Endothelial cell (in vitro differentiated cells): ENCODE measurements at places on chromosomes 12 and 14. TPM values are rescaled to one million over a fixed set of nuclear protein-coding genes. Genes with fewer than 3 reads are reported as not detected.

GRCh38 chr12:9793779-9794395, 33.2 kb upstream of the CD69 start:
- peaks cover 3% of the 10 kb centered on the region for H3K4me1 ChIP-seq
- H3K27ac ChIP-seq: no peak overlapping the region
- H3K4me3 ChIP-seq: no peak overlapping the region
- no peaks in the 10 kb centered on the region for H3K36me3 ChIP-seq

GRCh38 chr14:36173161-36173560, 3.4 kb downstream of the PTCSC3 start:
- no peaks in the 10 kb centered on the region for H3K4me1 ChIP-seq
- H3K27ac ChIP-seq: no peak overlapping the region
- no peaks in the 10 kb centered on the region for H3K36me3 ChIP-seq
- no peaks in the 10 kb centered on the region for H3K27me3 ChIP-seq

Gene TNFAIP2
- 163 TPM for total RNA-seq

Gene KTN1
- total RNA-seq: 220 TPM

GRCh38 chr14:51206462-51206861, 33.6 kb upstream of the TMX1 start:
- H3K27ac ChIP-seq: no peak overlapping the region
- no peak overlapping the region for H3K4me3 ChIP-seq
- H3K4me1 ChIP-seq: peaks cover 4% of the 10 kb centered on the region

- H3K36me3 ChIP-seq: peaks cover 28% of the 10 kb centered on the region
- peaks cover 31% of the 10 kb centered on the region for H3K4me1 ChIP-seq
- peaks cover 10% of the 10 kb centered on the region for H3K27me3 ChIP-seq
- no peak overlapping the region for H3K27ac ChIP-seq
Measured at GRCh38 chr12:3228552-3228951, 151.4 kb downstream of the TSPAN9 start.

Gene YBX3
- 494 TPM for total RNA-seq

- H3K27ac ChIP-seq: peak overlapping the region; percentile 84
- H3K27me3 ChIP-seq: peaks cover 13% of the 10 kb centered on the region
- peak overlapping the region; percentile 97 for H3K4me3 ChIP-seq
- peaks cover 24% of the 10 kb centered on the region for H3K36me3 ChIP-seq
- peaks cover 20% of the 10 kb centered on the region for H3K4me1 ChIP-seq
Measured at GRCh38 chr12:123267991-123268843, 3.4 kb downstream of the CDK2AP1 start.

DNA sequence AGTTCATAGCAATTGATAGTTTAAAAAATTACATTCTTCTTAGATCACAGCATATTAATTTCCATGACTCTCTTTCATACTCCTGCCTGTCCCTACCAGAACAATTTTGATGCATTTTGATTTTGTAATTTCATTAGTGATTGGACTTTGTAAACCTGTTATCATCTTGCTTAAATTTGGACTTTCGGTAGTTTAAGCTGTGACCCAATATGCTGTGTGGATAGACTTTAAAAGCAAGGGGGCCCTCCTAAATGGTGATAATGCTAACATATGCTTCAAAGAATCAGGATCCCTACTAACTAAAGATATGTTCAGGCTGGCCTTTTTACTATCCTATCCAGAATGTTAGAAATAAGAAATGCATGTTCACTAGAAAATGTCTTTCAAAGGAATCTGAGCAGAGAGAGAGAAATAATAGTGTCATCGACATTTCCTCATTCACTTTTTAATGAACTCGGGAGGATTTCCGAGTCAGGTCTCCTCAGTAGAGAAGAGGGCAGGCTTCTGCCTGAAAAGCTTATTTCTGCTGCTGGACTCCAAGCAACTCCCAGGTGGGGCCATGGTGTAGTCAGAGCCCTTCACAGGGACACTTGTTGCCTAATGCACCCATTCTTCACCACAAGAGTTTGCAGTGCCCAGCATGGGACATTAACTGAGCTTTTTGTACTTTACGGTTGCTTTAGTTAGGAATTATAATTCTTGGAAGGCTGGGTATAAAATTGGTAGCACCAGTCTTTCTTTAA, 16.7 kb downstream of the SLC38A4 start:
- no peak for DNase-seq
- H3K4me3 ChIP-seq: no peak overlapping the region
- no peaks in the 10 kb centered on the region for H3K27me3 ChIP-seq
- H3K36me3 ChIP-seq: no peaks in the 10 kb centered on the region
- no peak overlapping the region for H3K27ac ChIP-seq
- H3K4me1 ChIP-seq: no peaks in the 10 kb centered on the region

Gene DACT1
- 2.0 TPM for total RNA-seq

Gene MED6
- 48.4 TPM for total RNA-seq

DNA sequence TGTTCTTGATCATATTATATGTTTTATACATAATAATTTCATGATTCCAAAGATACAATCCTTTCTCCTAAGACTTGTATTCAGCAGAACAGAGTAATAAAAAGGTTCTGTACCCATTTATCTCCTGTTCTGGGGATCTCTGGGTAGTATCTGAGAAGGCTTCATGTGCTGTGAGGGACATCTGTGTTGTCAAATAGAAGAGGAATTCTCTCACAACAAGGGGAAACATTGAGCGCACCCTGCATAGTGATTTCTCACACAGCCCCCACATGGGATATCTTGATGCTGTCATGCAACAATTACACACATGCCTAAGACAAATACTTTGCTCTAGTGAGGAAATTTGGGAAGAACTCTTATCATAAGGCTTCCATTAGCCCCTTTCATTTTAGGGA, 101.8 kb upstream of the ATF1 start:
- H3K4me3 ChIP-seq: no peak overlapping the region
- no peaks in the 10 kb centered on the region for H3K27me3 ChIP-seq
- peak overlapping the region; percentile 9 for H3K27ac ChIP-seq
- H3K4me1 ChIP-seq: peaks cover 3% of the 10 kb centered on the region
- H3K36me3 ChIP-seq: no peaks in the 10 kb centered on the region
